ENCODE measurements at places on chromosomes 16 and 17. TPM values are rescaled to one million over a fixed set of nuclear protein-coding genes. Genes with fewer than 3 reads are reported as not detected.

OTOA gene
- 0.25 TPM for total RNA-seq

GPS1 gene
- total RNA-seq = 80.4 TPM

PLXDC1 gene
- total RNA-seq = 5.6 TPM

DNA sequence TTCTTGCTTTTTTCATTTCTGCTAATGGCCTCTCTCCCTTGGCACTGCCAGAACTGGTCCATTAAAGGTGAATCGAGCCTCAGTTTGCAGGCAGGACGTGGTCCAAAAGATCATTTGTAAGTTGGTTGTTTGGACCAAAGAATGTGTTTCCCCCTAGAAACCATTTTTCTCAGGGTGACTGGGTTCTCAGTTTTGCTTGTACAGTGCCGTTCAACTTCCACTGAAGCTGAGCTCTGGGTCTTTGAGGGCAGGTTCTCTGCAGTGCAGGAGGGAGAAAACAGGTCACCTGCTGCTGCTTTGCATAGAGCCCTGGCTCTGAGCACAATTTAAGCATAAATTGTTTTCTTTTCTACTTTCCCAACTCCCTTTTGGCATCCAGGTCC is 9.0 kb upstream of the AMZ2 start:
- no peak for DNase-seq

DNA sequence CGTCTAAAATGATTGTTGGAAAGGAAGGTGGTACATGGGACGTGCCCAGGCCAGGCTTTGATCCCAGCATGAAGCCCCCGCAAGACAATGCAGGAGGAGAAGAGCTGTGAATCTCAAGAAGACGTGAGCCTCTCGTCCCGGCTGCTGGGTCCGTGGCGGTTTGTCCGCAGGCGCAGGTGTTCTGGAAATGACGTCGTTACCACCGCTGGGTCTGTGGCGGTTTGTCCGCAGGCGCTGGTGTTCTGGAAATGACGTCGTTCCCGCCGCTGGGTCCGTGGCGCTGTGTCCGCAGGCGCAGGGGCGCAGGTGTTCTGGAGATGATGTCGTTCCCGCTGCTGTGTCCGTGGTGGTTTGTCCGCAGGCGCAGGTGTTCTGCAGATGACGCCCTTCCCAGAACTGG is 14.1 kb downstream of the SPG7 start:
- DNase-seq = no peak

- DNase-seq = no peak
Observed at GRCh38 chr16:61987474-61988012, 48.7 kb downstream of the CDH8 start.

DNA sequence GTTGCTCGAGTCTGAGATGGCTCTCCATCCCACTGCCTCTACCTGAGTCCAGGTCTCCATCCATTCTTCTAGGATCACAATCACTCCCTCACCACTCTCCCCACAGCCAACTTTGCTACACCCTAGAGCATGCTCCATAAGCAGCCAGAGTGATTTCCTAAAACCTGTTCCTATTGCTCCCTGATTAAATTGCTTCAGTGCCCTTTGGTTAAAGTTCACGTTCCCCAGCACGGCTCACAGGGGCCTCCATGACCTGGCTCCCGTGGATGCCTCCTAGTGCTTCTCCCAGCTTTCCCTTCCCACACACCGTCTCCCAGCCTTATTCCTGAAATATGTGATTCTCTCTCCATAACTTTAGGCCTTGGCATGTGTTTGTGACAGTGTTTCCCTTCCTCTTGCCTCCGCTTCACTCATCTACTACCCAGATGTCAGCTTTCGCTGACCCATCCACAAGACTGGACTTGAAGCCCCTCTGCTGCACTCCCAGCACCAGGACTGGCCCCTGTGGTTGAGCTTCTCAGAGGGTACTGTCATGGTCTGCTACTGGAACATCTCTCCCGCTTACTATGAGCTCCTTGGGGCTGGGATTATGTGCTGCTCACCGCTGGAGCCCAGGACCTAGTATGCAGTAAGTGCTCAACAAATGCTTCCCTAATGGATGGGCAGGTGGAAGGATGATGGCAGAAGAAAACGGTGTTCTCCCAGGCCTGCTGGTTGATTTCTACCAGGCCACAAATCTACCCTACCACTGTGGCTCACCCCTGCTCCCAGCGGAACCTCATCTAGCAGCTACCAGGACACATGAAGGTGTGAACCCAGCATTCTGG is 17.9 kb downstream of the MYO18A start:
- no peak for DNase-seq

- peak; percentile 45 for DNase-seq
Observed at GRCh38 chr17:40139566-40140058, 725 bp upstream of the CASC3 start.
